ENCODE measurements at places on chromosomes 3 and 15. TPM values are rescaled to one million over a fixed set of nuclear protein-coding genes. Genes with fewer than 3 reads are reported as not detected.

DNA sequence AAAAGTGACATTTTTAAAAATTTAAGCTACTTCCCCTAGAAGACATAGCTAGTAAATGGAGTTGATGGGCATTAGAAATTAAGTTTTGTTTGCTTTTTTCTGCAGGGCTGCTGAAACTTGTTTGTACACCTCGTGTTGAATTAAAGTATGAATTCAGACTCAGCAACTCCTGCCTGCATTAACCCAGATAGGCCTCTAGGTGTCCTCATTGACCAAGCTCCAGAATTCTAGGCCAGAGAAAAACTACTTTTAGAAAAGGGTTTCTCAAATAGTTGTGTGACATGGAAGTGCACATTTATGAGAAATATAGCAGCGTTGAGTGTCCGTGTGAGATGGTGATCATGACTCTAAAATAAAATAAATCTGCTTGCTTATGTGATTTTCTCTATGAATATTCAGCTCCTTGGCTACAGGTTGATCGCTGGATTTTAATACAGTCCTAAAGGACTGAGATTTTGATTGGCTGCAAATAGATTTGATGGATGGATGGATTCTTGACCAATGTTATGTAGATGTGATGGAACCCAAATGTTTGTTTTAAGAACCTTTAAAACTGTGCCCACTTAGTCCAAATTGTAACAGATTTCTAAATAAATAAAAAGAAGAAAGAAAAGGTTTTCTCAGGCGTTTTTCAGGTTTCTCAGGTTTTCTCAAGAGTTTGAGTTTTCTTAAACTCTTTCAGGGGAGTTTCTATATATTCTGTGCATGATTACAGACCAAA, 39.4 kb upstream of the LMOD3 start:
- no peak for DNase-seq

DNA sequence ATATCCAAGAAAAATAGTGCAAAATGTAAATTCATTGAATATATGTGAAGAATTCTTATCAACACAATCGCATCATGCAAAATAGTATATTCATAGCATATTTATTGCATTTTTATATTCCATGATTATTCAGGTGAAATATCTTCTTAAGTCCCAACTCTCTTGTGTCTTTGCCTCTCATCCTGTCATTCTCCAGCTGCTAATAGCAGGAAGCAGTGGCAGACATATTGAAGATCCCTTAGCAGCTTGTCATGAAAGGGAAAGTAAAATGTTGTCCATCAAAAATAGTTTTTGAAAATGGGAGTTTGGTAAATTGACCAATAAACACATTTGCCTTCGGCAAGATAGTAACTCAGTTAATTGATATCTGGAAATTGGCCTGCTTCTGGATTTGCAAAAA, 265.3 kb upstream of the TGFBR2 start:
- no peak for DNase-seq

GRCh38 chr15:69979262-69979661, 118.5 kb downstream of the TLE3 start:
- DNase-seq, result no peak

- no peak for DNase-seq
Observed at GRCh38 chr3:78844307-78844706, 923.5 kb downstream of the ROBO1 start.

- DNase-seq, result peak; percentile 91
Observed at GRCh38 chr3:49133226-49133951, 539 bp upstream of the LAMB2 start.

- DNase-seq, result no peak
Observed at GRCh38 chr15:52746162-52746757, 43.9 kb downstream of the ONECUT1 start.

GRCh38 chr15:73052653-73053397, 562 bp downstream of the NEO1 start:
- DNase-seq, result peak; percentile 81

- no peak for DNase-seq
Observed at GRCh38 chr3:49163609-49164008, 2.5 kb downstream of the CCDC71 start.

Gene CCR9
- total RNA-seq, result not detected

Gene NUTM1
- not detected for total RNA-seq

GRCh38 chr3:98545940-98546339, 14.2 kb downstream of the GPR15 start:
- no peak for DNase-seq

DNA sequence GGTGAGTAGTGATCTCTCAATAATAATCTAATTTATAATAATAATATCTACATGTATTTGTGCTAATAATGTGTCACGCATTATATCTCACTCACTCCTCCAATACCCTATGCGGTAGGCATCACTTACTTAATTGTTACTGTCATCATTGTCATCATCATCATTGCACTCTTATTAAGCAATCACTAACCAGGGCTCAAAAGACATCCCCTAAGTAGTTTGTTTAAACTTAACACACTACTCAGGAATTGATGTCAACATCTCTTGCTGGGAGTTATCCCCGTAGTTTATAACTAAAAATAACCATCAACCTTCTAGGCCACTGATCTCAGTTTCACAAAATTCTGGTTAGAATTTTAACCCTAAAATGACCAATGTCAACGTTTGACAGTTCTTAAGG, 56.8 kb upstream of the ICE2 start:
- DNase-seq, result no peak

DNA sequence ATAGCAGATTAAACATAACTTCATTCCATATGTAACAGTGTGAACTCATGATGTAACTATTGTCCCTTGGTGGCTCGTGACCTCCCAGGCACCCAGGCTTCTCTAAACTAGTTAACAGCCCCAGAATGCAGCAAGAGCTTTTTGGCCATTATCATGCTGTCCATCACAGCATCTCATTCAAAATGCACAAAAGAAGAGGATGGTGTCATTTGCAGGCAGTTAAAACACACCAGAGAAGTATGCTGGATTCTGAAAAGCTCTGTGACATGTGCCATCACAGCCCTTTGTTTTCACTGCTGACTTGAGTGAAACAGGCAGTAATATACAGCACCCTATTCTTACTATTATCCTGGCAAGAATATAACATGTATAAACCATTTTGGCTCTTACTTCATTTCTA, 117.6 kb upstream of the CHMP2B start:
- DNase-seq, result no peak

Gene NRROS
- 1.4 TPM for total RNA-seq

- no peak for DNase-seq
Observed at GRCh38 chr3:155805204-155805801, 775 bp downstream of the C3orf33 start.

- no peak for DNase-seq
Observed at GRCh38 chr3:122668930-122669730, 11.5 kb upstream of the PARP14 start.

- no peak for DNase-seq
Observed at GRCh38 chr3:112646623-112647022, 5.7 kb upstream of the CCDC80 start.

Gene CHRD
- 1.1 TPM for total RNA-seq

Gene CLCN2
- 2.9 TPM for total RNA-seq

GRCh38 chr15:101046826-101047225, 127.7 kb downstream of the LRRK1 start:
- DNase-seq, result peak; percentile 32

- no peak for DNase-seq
Observed at GRCh38 chr15:85443593-85444087, 63.2 kb downstream of the AKAP13 start.

Gene TEX55
- not detected for total RNA-seq

DNA sequence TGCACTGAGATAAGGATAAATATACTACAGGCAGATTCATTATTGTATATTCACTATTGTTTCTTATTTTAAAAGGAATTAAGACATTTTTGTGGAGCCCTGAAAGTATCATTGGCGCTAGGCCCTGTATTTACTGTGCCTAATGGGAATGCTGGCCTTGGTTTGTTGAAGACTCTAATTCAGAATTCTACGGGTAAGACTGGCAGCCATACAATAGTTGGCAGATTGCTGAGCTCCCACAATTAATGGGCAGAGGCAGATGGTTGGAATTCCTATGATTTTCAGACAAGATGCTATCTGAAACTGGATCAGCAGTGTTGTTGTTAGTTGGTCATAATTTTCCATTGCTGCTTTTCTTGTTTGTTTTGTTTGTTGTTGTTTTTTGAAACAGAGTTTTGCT, 14.7 kb downstream of the PGBD4 start:
- DNase-seq, result no peak

Gene GOLGA6L7
- not detected for total RNA-seq

Gene VPS39
- 61.9 TPM for total RNA-seq

GRCh38 chr15:70278644-70279043, 180.9 kb upstream of the TLE3 start:
- no peak for DNase-seq

Gene PCBP4
- total RNA-seq, result 24.6 TPM

- no peak for DNase-seq
Observed at GRCh38 chr3:56101576-56101975, 366.7 kb downstream of the ERC2 start.

DNA sequence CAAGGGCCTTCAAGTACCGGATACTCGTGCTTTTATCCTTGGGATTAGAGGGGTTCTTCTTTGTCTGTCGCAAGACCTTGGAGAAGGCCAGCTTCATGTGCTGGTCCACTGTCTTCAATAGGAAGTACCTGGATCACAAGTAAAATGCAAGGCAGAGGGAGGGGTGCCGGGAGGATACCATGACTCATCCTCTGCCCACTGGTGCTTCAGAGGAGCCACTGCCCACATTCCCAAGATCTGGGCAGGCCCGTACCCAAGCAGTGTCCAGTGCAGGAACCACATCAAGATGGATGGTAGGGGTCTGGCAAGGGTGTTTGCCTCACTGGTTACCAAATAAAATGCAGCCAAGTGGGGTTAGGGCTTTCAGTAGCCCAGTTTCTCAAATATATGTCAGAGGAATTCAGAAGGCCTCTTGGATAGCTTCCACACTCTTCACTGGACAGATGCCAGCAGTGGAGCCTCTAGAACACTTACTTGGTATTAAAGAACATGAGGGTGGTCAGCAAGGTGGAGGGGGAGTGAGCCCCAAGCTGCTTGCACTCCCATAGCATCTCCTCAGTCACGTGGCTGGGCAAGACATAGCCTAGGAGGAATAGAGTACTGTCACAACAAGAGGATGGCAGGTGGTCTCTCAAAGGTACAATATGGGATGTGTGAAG, 3.6 kb upstream of the IMPDH2 start:
- DNase-seq, result no peak

Gene TM4SF1
- total RNA-seq, result 81.9 TPM

GRCh38 chr3:11140713-11141104, 13.6 kb upstream of the HRH1 start:
- DNase-seq, result no peak

Gene RTP3
- not detected for total RNA-seq

DNA sequence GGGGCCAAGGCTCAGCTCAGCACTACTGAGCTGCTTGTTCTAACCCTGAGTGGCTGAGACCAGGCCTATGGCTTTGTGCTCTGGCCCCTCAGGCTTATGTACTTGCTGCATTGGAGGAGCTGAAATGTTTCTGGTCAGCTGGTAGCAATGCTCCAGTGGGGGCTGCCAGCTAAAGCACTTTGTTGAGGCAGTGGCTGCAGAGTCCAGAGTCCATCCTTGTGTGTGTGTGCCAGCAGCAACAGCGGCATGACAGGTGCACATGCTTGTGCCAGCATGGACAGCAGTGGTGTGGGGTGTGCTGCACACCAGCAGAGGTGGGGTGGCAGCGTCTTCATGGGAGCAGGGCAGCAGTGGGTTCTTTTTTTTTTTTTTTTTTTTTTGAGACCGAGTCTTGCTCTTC, 169.1 kb downstream of the VPS8 start:
- DNase-seq, result no peak

Gene OXNAD1
- 15.9 TPM for total RNA-seq

DNA sequence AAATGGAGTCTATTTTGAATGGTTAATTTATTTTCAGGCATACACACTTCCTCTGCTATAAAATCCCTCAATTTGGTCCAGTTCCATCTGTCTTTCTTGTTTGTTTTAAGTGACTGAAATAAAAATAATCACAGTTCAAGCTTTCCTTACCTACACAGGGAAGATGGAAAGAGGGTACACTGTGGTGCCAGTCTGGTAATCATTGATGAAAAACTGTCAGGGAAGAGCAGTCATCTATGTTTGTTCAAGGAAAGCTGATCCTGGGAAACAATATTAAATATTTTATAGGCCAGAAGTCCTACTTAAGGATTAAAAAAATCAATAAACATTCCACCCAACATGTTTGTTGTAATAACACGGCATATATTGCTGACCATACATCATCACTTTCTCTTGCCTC, 115.2 kb upstream of the KCNMB2 start:
- no peak for DNase-seq

GRCh38 chr3:48129921-48130320, 58.3 kb downstream of the CDC25A start:
- DNase-seq, result no peak

Gene SI
- total RNA-seq, result 0.08 TPM

DNA sequence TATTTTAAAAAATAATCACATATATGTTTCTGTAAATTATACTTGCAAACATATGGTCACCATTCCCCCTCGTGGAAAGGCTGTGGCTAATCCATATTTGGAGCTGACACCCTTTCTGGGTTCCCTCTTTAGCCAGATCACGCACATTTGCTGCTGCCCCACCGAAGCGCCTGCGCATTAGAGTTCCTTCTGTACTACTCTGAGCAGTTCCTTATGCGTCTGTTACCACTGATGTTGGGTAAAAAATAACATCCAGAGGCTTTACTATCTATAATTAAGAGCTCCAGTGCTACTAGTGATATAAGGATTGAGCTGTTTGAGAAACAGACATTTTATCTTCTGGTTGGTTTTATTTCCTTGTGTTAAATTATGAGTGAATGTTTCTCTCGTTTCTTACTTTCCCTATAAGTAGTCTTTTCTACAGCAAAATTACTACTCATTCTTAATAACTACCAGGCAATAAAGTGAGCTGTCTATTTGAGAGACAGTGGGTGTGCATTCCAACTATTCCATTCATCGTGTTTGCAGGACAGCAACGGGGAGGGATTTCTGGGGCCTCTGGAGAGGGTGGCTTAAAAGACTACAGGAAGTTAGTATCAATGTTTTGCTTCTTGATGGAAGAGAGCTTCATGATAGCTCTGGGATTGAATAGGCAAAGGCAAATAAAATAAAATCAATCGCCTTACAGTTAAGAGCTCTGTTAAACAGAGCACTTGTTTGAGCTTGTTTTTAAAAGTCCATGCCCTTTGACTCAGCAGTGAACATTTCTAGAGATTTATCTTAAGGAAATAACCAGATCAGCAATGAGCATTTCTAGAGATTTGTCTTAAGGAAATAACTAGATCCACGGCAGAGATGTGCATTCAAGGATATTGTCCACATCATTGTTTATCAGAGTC, 245.2 kb downstream of the CD47 start:
- DNase-seq, result no peak

GRCh38 chr15:80576519-80577090, 118.5 kb upstream of the ABHD17C start:
- no peak for DNase-seq

DNA sequence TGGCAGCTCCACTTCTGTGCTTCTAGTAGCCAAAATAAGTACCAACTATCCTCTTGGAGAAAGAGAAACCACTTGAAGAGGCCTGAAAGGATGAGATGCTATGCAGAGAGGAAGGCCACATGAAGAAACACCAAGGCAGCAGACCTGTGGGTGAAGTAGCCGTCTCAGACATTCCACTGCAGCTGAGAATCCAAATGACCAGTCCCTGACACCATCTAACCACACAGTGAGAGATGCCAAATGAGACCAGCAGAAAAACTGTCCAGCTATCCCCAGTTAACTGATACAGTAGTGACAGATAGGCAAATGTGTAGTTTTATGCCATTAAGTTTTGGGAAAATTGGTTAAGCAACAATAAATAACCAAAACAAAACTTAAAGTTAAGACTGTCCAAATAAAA, 47.9 kb upstream of the ZSCAN2 start:
- no peak for DNase-seq

GRCh38 chr15:68353421-68354135, 76.0 kb downstream of the FEM1B start:
- DNase-seq, result no peak

All from suprapubic skin (tissue), 4 donors.